Fibroblast of skin of left biceps (primary cell): ENCODE measurements at places on chromosomes 7 and 10.
A peak's percentile ranks its signal among the peaks of the same experiment; 100 is the strongest.

DNA sequence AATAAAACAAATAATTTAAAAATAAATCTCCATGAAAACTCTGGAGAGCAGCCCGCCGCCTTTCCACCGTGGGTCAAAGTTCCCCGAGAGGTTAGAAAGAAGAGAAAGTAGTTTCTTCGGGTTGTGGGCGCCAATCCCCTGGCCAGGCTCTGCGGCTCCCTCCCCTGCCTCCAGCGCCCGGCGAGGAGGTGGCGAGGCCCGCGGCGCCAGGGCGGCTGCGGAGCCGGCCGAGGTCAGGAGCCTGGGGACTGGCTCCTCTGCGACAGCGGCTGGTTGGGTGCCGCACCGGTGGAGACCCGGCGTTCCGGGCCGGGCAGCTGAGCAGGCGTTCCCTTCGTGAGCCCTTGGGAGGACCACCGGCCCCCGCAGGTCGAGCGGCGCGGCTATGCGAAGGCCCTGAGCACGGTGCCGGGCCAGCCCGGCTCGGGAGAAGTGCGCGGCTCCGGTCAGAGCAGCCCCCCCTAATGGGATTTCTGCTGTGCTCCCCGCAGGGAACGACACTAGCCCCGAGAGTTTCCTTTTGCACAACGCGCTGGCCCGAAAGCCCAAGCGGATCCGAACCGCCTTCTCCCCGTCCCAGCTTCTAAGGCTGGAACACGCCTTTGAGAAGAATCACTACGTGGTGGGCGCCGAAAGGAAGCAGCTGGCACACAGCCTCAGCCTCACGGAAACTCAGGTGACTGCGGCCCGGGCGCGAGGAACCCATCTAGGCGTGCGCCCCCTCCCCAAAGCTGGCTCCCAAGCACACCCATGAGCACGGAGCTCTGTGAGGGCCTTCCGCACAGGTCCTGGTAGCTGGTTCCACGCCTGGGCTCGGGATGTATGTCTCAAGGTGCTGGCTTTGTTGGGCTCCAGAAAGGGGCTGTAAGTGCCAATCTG lies 2.8 kb downstream of the EMX2 start:
- DNase-seq, result no peak

DNA sequence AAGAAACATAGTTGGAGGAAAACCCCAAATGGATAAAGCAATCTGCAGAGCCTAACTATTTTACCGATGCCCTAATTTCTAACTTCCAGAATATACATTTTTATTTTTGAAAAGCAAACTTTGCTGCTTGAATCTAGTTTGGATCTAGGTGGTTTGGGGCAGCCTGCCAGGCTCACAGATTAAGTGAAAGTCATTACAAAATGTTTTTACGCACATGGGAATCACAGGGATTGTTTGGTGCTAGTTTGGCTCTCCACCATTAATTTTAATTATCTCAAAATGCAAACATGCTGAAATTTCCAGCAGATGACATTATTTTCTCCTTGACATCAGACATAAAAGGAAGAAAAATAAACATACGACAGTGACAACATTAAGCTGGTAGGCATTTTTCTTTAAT lies 166.7 kb upstream of the INHBA start:
- no peak for DNase-seq

DNA sequence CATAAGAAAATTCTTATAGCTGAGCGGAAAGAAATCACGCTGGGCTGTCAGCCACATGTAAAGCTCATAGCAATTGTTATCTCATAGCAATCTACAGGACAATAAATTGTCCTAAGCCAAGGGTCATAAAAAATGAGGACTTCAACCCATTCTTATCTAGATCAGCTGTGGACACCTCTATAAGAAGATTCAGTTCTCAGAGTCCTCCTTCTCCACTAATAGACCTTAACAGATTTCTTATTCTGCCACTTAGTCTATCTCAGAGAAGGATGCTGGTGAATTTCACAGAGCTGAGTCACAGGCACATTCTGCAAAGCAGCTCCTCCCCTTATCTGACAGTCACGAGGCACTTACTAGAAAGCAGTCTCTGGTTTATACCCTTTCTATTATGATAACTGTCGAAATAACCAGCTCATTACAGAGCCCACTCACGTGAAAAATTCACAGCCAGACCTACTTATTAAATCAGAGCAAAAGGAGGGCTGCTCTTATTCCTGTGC lies 185.3 kb upstream of the PCLO start:
- DNase-seq, result peak; percentile 19

GRCh38 chr10:96834120-96834519 lies 2.0 kb downstream of the LCOR start:
- no peak for DNase-seq

DNA sequence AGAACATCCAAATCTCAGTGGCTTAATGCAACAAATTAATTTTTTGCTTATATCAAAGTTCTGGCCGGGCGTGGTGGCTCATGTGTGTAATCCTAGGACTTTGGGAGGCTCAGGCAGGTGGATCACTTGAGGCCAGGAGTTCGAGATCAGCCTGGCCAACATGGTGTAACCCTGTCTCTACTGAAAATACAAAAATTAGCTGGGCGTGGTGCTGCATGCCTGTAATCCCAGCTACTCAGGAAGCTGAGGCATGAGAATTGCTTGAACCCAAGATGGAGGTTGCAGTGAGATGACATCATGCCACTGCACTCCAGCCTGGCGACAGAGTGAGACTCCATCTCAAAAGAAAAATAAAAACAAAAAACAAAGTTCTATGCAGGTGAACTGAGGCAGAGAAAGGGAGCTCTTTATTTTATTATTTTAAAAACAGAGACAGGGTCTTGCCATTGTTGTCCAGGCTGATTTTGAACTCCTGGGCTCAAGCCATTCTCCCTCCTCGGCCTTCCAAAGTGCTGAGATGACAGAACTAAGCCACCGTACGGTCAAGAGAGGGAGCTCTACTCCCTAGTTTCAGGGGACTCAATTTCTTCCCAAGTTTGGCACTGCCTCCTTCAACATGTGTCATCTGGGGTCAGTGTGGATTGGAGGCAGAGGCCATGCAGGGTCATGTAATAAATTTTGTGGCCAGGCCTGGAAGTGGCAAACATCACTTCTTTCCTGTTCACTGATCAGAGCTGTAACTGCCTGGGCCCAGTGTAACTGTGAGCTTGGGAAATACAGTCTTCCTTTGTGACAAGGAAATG lies 2.4 kb downstream of the ADCK2 start:
- no peak for DNase-seq

- DNase-seq, result no peak
Measured at GRCh38 chr10:61795147-61795546, 106.4 kb upstream of the ARID5B start.

GRCh38 chr10:73983096-73984047 lies 14.5 kb upstream of the VCL start:
- no peak for DNase-seq

GRCh38 chr7:127530148-127530547 lies 55.2 kb downstream of the GCC1 start:
- DNase-seq, result no peak

GRCh38 chr10:89563861-89564478 lies 28.6 kb upstream of the SLC16A12 start:
- DNase-seq, result no peak

GRCh38 chr7:28144266-28144665 lies 36.3 kb downstream of the JAZF1 start:
- DNase-seq, result no peak

DNA sequence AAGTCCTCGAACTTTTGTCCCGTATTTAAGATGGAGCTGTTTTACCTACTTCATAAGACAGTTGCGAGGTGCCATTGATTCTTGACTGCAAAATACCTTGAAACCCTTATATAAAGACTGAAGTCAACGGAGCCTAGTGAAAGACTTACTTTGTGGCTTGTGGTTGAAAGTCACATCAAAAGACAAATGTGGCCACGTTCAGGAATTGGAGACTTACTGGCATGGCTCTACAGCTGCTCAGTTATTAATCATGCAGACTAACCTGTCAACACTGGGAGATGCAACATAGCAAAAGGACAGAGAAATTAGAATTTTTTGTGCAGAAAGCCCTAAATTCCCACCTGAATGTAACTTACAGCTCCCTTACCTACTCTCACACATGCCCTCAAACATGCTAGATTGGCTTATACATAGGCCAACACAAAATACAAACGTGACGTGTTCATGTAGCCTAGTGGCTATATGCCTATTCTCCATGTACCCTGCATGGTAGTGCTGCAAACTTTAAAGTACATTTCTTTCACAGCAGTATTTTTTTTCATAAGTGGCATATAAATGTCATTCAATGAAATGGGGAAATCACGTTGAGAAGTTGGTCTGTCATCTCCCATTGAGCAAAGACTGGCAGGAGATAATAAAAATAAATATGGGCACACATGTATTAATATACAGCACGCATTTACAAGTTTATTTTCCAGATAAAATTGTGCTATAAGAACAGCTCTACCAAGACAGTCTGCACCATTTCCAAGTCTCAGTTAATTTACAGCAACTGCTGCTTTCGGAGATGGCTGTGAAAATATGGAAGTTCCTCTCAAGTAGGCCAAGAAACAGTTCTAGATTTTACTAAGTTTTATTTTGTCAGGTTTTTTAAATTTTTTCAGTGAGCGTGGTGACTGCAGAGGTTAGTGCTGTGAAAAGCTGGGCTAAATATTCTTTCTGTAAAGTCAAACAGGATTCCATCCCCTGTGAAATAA lies 170.4 kb upstream of the C7orf33 start:
- no peak for DNase-seq

DNA sequence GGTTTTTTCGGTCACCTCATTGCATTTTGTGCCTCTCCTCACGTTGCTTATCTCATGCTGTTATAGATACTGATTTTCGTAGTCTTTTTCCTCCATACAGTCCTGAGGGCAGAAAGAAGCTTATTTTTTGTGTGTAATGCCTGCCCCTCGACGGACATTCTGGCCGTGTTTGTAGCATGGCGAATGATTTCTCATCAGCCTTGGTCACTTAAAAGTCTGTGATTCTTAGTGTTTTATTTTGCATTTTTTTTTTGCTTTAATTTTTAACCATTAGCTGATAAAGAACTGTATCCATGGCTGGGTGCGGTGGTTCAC lies 469 bp upstream of the NOC3L start:
- no peak for DNase-seq

- DNase-seq, result no peak
Measured at GRCh38 chr7:131249483-131249882, 78.2 kb upstream of the MKLN1 start.

DNA sequence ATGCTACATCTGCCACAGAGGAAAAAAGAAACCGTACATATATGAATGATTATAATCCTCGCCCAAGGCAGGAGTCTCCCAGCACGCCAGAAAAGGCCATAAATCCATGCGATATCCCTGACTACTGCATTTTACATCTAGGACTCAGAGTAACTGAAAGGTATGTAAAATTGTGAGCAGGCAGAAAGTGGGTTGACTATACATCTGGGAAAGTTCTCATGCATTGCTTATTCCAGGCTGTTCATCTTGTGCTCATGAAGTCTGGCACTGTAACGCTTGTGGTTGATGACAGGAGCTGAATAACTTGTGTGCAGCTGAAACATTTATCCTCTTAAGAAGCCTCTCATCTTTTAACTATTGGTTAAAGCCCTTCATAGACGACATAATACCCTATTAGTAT lies 193.4 kb upstream of the STEAP4 start:
- no peak for DNase-seq

- DNase-seq, result no peak
Measured at GRCh38 chr10:1036341-1036791, 10.7 kb upstream of the IDI2 start.

GRCh38 chr7:135976312-135977006 lies 700 bp downstream of the MTPN start:
- no peak for DNase-seq

GRCh38 chr7:96414931-96415292 lies 93.0 kb upstream of the SLC25A13 start:
- DNase-seq, result no peak

- no peak for DNase-seq
Measured at GRCh38 chr7:36129048-36129534, 24.0 kb upstream of the EEPD1 start.

GRCh38 chr7:111101856-111102646 lies 11.1 kb downstream of the LRRN3 start:
- no peak for DNase-seq
